ENCODE measurements at places on chromosomes 6 and 20. TPM values are rescaled to one million over a fixed set of nuclear protein-coding genes. Genes with fewer than 3 reads are reported as not detected.

Gene EYA4
- not detected for polyA plus RNA-seq

Gene BMP5
- polyA plus RNA-seq = not detected

GRCh38 chr6:80197474-80197873, 91.0 kb downstream of the BCKDHB start:
- no peak for DNase-seq

GRCh38 chr20:21670981-21671380, 34.5 kb upstream of the PAX1 start:
- no peak for DNase-seq

DNA sequence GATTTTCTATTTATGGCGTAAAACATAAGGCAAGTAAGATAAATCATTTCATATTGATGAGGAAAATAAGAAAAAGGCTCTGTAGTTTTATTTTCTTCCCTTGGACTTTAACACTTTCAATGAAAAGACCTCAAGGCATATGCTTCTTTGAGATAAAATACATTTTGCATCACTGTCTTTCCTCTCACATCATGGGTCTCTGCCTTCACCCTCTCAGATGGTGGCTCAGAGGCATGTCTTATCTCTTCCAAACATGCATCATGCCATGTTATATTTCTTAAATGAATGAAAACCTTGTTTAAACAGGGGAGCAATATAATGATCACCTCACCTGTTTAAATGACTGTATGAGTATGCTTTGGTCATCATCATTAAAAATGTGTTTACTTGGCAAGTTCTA, 59.3 kb downstream of the PRL start:
- DNase-seq = no peak

GRCh38 chr6:47098570-47098993, 56.5 kb upstream of the ADGRF1 start:
- no peak for DNase-seq

Data from endothelial cell of umbilical vein (primary cell).